Stimulated activated CD4-positive, alpha-beta T cell treated with anti-CD3 and anti-CD28 coated beads, Interleukin-12 subunit alpha, Interleukin-12 subunit beta, amount 100 ng/mL, for 24 hours (primary cell): ENCODE measurements at places on chromosomes 3 and 15.

DNA sequence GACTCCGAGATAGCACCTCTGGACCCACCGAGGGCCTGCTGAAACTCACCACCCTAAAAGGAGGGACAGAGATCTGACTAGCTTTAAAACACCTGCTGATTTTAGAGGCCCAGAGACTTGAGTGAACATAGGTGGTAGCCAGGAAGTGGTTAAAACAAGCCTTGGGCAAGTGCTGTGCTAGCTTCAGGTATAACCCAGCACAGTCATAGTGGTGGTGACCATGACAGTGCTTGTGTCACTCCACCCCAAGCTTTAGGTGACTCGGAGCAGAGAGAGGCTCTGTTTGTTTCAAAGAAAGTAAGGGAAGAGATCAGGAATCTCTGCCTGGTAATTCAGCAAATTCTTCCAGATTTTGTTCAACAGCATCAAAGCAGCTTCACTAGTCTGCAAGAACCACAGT is 641.1 kb upstream of the BCHE start:
- no peak for DNase-seq

DNA sequence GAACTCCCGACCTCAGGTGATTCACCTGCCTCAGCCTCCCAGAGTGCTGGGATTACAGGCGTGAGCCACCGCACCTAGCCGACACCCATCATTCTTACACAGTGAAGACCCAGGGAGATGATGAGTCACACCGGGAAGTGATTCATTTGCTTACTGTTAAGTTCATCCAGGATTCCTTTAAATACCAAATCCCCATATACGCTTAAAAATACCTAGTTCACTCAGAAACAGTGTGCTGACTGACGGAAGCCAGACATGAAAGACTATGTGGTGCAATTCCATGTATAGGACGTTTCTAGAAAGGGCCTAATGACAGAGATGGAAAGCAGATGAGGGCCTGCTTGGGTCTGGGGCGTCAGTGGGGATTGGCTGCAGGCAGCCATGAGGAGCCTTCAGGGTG is 75.2 kb downstream of the APBA2 start:
- no peak for DNase-seq

DNA sequence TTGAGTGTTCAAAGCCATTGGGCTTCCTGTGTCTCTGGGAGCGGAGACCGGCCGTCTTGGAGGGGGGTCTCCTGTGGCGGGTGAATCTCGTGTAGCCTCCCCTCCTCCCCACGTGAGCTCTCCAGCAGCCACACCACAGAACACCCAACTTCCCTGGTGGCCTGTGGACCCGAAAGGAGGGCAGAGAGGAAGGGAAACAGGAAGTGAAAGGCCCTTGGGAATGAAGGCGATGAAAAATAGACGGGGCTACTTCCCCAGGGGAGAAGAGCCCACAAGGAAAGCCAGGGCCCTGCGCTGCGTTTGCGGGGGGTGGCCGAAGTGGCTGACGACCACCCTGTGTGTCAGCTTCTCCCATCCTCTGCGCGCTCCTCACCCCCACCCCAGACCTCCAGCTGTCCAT is 5.4 kb downstream of the ANKRD63 start:
- no peak for DNase-seq

DNA sequence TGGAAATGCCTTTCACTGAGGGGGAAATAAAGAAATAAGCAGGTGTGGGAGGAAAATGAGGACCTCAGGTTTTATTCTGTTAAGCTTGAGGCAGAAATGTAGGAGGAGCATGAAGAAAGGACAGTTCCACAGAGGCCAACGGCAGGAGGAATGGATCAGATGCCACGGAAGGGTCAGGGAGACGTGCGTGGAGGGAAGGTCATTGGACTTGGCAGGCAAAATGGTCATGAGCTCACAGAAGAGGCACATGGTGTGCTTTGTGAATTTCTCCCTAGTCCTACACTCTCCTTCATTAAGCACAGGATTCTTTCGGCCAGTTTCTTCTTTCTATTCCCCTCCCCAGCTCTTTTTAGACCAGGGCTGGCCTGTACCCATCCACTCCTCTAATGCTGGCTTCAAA is 32.5 kb upstream of the THSD4 start:
- DNase-seq: no peak

DNA sequence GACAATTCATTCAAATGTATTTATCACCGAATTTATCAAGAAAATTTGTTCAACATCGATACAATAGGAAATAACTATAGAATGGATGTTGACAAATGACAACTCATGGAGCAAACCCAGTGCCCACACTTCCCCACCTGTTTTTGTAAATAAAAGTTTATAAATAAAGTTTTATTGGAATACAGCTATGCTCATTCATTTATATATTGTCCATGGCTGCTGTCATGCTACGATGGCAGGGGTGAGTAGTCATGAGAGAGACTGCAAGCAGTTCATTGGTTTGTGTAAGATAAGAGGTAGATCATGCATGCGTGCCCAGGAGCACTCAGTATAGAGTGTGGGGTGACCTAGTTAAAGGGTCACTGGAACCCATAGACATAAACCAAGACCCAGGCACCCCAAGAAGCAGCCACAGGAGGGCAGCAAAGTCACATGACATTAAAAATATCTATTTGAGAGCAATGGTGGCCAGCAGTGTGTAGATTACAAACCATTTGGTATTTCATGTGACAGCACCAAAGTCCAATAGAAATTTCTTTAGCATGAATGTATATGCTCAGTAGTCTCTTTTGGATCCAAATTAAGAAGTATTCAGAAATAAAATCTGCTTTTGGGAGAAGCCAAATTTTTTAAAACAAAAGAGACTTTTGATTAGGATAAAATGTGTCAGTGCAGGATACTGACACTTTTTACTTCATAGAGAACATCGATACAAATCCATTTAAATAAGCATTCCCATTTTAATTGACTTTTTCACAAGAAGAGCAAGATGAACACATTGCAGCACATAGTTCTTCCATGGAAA is 794.8 kb downstream of the MCTP2 start:
- no peak for DNase-seq

DNA sequence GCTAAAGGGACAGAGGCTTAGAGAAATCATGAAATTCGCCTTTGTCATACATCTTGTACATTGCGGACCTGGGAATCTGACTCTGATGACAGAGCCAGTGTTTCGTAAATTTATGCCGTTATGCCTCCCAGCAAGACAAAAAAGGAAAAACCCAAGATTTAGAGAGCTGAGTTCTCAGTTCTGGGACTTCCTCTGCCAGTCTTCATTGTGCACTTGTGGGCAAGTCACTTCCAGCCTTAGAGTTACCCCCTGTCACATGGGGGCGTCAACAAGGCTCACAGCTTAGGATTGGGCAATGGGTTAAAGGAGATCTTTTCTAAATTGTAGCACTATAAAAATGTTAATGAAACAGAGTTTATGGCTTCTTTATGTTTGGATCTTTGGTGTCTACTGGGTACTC is 41.9 kb upstream of the MITF start:
- DNase-seq: no peak

- DNase-seq: no peak
Measured at GRCh38 chr15:26850161-26850560, 16.7 kb upstream of the GABRA5 start.

- DNase-seq: no peak
Measured at GRCh38 chr3:10529809-10530208, 24.4 kb upstream of the ATP2B2 start.

DNA sequence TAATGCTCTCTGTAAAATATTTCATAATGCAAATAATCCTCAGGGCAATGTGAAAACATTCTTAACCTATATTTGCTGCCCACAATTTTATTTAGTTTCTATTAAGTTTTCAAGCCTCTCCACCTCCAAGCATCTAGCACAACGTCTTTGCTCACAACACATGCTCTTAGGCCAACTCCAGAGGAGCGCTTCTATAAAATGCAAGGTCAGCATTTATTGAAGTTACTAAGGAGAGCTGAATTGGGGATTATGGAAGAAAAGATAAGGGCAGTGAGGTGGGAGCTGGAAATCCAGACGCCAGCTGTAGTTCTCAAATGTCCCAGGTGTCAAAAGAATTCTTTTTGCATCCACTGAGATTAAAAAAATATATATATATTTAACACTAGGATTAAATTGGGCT is 996 bp downstream of the RABL3 start:
- no peak for DNase-seq

- DNase-seq: no peak
Measured at GRCh38 chr3:134965865-134966481, 170.9 kb downstream of the EPHB1 start.

DNA sequence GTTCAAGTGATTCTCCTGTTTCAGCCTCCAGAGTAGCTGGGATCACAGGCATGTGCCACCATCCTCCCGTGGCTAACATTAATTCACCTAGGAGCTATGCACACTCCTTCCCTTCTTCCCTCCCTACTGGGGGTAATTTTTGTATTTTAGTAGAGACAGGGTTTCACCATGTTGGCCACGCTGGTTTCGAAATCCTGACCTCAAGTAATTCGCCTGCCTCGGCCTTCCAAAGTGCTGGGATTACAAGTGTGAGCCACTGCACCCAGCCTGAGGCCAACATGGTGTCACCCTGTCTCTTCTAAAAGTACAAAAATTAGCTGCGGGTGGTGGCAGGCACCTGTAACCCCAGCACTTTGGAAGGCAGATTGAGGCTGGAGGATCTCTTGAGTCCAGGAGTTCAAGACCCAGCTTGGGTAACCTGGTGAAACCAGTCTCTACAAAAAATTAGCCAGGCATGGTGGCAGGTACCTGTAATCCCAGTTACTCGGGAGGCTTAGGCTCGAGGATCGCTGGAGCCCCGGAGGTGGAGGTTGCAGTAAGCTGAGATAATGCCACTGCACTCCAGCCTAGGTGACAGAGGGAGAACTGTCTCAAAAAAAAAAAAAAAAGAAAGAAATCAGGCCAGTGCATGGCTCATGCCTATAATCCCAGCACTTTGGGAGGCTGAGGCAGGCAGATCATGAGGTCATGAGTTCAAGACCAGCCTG is 6.1 kb downstream of the RNU5B-1 start:
- no peak for DNase-seq

GRCh38 chr3:196677931-196678330 is 34.1 kb downstream of the CEP19 start:
- DNase-seq: no peak

DNA sequence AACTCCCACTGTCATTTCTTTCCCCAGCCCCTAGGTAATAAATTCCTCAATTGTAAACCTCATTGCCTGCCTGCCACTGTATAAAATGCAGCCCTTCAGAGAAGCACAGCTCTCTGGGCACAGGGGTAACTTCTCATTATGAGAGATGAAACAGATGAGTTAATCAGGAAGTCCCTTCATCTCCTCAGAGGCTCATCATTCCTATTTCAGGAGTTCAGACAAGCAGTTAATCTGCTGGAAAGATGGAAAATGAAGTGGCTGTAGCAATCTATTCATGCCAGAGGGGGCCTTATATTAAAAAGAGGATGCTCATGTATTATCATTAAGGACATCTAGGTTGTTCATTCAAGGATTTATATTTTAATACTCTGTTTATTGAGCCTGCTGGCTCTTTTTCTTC is 519.5 kb upstream of the LMCD1 start:
- DNase-seq: no peak

- DNase-seq: no peak
Measured at GRCh38 chr3:83500931-83501330, 1457.9 kb upstream of the CADM2 start.

DNA sequence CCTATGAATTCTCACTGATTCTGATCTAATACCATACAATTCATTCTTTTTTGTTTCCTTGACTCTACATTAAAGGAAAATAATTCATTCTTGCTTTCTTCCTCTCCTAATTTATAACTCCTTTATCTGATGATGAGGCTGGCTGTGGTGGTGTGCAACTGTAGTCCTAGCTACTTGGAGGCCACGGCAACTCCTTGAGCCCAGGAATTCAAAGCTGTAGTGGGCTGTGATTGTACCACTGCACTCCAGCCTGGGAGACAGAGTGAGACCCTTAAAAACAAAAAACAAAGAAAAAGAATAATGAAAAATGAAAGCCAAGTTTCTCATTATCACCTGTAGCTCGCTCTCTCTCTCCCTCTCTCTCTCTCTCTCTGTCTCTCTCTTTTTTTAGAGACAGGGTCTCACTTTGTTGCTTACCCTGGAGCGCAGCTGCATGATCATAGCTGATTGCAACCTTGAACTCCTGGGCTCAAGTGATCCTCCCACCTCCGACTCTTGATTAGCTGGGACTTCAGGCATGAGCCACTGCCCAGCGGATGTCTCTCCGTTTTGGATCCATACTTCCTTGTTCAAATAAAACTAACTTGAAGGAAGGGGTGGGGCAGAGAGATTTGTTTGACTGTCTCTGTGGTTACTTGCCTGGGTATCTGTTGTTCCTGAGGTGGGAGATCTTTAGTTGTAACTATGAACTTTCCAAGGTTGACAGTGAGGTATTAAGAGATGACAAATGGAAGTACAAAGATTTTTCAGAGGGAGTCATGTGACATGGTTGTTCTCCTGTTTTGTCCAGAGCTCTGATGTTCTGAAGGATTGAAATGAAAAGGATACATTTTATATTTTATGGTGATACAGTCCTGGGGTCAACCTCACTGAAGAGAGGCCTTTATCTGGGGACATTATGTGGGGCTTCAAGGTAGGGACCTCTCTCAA is 46.9 kb downstream of the STARD9 start:
- no peak for DNase-seq

DNA sequence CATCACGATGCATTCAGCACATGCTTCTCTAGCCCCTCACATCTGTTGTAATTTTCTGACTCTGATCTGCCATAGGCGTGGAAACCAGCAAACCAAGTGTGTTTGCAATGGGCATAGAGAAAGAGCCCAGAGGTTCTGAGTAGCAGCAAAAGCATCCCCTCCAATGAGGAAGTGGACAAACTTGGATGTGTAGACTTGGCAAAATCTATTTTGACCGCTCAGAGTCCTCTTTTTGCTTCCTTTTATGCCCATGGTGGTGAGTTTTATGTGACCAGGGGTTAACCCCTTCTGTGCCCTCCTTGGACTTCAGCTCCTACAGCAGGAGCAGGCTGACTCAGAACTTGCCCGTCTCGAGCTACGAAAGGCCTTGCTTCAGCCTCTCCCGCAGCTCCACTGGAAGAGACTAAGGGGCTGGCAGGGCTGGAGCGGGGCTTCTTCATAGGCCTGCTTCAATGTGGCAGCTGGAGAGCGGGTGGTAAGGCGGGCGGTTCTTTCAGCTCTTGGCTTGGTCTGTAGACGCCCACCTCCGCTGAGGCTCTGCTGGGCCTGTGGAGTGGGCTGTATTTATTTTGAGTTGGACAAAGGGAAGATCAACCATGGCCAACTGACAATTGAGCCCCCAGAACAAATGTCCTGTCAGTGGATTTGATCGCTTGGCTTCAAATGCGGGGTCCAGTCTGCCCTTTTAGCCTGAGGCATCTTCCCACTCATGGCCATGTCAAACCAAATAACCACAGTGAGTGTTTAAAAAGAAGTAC is 6.5 kb upstream of the ETV5 start:
- DNase-seq: no peak

GRCh38 chr3:156109989-156110388 is 10.4 kb upstream of the KCNAB1 start:
- no peak for DNase-seq

- no peak for DNase-seq
Measured at GRCh38 chr3:196341137-196341536, 2.9 kb upstream of the TM4SF19 start.

GRCh38 chr15:53910852-53911251 is 67.4 kb upstream of the UNC13C start:
- no peak for DNase-seq

GRCh38 chr15:45743426-45744235 is 108.8 kb downstream of the SQOR start:
- DNase-seq: no peak

GRCh38 chr15:51736069-51736468 is 1.4 kb downstream of the LYSMD2 start:
- DNase-seq: no peak

- DNase-seq: no peak
Measured at GRCh38 chr3:94206291-94206690, 143.4 kb downstream of the NSUN3 start.
